ENCODE measurements at places on chromosomes 13 and 19.

- no peak for DNase-seq
Measured at GRCh38 chr13:40801255-40802217, 12.1 kb downstream of the SLC25A15 start.

- no peak for DNase-seq
Measured at GRCh38 chr13:24224232-24224680, 63.7 kb downstream of the SPATA13 start.

GRCh38 chr19:31386806-31387205, 37.6 kb upstream of the TSHZ3 start:
- no peak for DNase-seq

DNA sequence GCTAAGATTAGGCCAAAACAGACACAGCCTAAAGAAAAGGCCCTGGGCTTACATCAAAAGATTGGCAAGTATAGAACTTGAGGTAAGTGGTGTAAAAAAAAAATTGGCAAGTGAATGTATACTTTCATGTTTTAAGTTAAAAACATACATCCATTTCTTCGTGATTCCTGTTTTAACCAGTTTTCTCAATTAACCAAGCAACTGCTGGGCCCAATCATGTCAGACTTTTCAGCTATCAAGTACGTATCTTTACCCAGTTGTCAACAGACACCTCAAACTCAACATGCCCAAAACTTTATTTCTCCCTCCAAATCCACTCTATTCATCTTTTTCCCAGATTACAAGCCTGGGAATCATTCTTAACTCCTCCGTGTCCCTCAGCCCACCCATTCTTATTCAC, 1.0 kb downstream of the PCID2 start:
- DNase-seq: no peak

DNA sequence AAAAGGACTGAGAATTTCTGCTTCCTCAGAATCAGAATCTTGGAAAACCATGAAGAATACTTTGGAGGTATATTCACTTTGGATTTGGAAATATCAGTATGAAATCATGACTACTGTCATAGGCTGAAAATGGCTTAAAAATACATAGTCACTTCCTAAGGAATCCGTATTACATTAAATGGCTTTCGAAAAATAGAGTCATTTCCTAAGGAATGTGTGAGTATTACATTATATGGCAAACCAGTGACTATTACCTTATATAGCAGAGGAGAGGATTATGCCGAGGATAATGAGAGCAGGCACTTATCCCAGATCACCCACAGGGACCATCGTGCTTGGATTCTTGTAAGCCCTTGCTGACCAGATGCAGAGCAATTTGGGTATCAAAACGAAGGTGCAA, 1471.8 kb downstream of the EFNB2 start:
- DNase-seq: no peak

DNA sequence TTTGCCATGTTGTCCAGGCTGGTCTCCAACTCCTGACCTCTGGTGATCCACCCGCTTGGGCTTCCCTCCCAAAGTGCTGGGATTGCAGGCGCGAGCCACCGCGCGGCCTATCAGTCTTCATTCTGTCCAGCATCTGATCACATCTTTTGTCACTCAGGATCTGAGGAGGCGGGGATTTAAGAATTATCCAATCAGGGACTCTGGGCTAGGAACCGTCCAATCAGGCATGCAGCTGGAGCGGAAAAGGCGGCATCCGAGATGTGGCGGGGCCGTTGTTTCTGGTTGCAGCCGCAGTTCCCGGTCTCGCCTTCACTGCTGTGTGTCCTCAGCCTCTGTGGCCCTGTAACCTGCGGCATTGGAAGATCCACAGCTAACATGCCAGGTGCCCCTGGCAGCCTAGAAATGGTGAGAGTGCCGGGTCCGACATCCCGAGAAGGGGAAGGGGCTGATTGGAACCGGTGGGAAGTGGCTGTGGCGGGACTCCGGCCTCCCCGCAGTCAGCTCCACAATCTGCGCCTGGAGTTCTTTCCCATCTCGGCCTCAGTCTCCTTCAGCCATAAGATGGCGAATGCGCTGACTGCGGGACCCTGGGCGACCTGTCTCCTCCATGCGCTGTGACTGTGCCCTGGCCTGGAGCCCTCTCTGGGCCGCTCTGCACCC, at the start of gene ZNF729:
Gene ZNF729, plus strand, starts transcription at position 291 of the 660 bp plus-strand sequence. Its CDS starts 85 bp downstream, at position 376.
- no peak for DNase-seq

- DNase-seq: no peak
Measured at GRCh38 chr13:45166858-45167257, 34.0 kb downstream of the KCTD4 start.

DNA sequence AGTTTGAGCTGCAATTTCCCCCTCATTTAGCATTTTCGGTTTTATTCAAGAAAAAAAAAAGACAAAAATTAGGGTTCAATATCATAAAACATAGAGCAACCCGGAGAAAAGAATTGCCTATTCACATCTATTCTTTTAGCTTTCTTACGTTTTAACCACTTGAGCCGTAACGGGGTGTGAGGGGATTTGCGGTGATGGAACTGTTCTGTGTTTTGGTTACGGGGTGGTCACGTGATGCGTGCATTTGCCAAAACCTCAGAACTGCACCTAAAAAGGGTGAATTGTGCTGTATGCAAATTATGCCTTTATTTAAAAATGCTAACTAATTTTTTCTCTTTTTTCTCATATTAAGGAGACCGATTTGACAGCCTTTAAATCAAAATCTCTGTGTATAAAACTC, 22.1 kb downstream of the CLEC11A start:
- DNase-seq: no peak

DNA sequence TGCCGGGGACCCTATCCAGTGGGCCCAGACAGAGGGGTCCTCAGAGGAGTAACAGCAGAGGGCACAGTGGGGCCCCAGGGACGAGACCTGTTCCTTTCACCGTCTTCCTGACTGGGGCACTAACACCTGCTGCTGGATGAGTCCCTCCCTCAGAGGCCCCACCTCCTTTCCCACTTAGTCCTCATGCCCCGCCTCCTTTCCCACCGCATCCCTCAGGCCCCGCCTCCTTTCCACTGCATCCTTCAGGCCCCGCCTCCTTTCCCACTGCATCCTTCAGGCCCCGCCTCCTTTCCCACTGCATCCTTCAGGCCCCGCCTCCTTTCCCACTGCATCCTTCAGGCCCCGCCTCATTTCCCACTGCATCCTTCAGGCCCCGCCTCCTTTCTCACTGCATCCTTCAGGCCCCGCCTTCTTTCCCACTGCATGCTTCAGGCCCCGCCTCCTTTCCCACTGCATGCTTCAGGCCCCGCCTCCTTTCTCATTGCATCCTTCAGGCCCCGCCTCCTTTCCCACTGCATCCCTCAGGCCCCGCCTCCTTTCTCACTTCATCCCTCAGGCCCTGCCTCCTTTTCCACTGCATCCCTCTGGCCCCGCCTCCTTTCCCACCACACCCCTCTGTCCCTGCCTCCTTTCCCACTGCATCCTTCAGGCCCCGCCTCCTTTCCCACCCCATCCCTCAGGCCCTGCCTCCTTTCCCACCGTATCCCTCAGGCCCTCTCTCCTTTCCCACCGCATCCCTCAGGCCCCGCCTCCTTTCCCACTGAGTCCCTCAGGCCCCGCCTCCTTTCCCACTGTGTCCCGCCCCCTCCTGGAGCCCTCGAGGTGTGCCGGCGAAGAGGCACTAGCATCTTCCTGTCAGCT, 6.7 kb downstream of the SPPL2B start:
- DNase-seq: no peak

DNA sequence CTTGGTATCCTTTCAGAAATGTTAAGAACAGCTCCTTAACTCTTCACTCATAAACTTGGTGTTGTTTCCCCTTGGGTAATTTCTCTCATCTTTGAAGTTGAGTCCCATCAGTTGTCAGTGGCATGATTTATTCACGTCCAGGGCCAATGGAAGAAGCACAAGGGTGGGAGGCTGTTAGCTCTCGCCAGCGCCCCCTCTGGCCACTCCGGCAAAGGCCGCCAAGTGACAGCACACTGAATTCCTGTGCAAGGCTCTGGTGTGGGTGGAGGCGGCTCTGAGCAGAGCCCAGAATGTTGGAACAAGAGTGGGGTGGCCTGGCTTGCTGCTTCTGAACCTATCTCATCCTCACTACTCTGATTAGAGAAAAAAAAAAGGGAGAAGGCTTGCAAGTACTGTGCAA, 13.1 kb upstream of the MEDAG start:
- no peak for DNase-seq

- DNase-seq: no peak
Measured at GRCh38 chr19:55672418-55672817, 2.6 kb upstream of the EPN1 start.

DNA sequence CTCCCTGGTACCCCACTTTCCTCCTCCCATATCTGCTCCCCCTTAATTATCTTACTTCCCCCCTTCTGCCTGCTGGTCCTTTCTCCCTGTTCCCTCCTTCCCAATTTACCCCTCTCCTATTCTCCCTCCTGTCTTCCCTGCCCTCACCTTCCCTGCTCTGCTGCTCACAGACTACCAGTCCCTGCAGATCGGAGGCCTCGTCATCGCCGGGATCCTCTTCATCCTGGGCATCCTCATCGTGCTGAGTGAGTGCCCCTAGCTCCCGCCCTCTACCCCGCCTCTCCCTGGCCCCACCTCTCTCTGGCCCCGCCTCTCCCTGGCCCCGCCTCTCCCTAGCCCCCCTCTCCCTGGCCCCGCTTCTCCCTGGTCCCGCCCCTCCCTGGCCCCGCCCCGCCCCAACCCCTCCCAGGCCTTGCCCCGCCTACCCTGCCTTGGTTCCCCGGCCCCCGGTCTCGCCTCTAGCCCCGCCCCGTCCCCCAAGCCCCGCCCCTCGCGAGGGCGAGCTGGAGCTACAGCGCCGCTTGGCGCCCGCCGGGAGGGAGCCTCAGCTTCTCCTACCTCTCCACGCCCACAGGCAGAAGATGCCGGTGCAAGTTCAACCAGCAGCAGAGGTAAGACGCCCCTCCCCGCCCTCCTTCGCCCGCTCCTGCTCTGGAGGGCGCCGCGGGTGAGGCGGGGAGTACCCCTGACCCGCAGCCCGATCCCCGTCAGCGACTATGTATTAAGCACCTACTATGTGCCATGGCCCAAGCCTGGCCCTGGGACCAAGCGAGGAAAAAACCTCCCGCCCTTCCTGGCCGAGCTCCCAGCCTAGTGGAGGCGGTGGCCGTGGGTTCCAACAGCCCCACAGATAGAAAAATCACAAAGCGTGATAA, 1.9 kb upstream of the FXYD7 start:
- DNase-seq: peak; percentile 97

GRCh38 chr19:1028062-1028926, 1.9 kb downstream of the CNN2 start:
- peak; percentile 64 for DNase-seq

DNA sequence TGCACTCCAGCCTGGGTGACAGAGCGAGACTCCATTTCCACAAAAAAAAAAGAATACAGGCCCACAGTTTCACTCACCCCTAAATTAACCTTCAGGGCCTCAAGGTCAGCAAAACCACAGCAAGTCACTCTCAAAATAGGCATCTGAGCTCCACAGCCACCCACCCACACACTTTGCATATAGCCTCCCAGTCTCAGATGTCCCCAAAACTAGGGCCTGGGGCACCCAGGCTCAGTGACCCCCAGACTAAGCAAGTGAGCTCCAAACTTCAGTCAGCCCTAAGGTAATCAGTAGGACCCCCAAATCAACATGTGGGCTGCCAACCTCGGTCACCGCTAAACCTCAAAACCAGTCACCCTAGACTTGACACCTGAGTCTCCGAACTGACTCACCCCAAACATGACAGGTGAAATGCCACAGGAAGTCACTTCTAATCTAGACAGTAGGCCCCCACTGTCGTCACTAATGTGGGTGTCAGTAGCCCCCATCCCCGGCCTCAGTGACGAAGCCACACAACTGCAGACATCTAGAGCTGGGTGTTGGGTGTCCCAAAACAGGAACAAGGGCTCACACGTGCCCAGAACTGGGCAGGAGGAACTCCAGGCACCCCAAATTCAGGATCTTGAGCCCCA, 13.9 kb downstream of the RABAC1 start:
- peak; percentile 86 for DNase-seq

DNA sequence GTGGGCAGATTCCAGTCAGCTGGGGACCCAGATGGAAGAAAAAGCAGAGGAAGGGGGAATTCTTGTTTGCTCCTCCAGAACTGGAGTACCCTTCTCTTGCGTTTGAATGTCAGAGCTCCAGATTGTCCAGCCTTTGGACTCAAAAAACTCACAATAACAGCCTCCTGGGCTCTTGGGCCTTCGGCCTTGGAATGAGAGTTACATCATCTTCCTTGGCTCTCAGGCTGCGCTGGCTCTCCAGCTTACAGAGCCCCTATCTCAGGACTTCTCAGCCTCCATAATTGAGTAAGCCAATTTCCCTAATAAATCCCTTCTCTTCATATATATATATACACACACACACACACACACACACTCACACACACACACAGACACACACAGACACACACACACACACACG, 1215.7 kb upstream of the SLC10A2 start:
- DNase-seq: no peak

- no peak for DNase-seq
Measured at GRCh38 chr19:39974377-39975155, 3.6 kb downstream of the PSMC4 start.

GRCh38 chr19:12952488-12953137, 4.4 kb downstream of the GADD45GIP1 start:
- no peak for DNase-seq

- DNase-seq: peak; percentile 28
Measured at GRCh38 chr19:51094696-51095279, 12.1 kb upstream of the KLK14 start.

- DNase-seq: no peak
Measured at GRCh38 chr13:73932091-73932490, 202.1 kb downstream of the KLF12 start.

- no peak for DNase-seq
Measured at GRCh38 chr19:39934584-39935363, at the start of gene FCGBP. Gene FCGBP (minus strand): TSS chr19:39934634.

DNA sequence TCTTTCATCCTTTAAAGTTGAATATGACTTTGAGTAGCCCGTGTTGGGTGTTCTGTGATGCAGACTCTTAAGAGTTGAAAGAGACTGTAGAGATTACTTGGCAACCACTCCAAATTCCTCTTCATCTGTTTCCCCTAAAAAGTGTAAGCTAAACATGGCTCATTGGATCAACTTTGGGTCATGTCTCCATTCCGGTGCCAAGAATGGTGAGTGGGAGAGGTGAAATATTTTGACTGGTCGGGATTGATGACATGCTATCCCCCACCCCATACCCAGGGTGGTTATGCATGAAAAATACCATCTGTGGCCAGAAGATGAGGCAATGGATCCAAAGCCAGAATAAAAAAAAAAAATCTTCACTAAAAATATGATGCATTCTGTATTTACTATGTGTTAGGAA, 281.3 kb upstream of the SOX21 start:
- no peak for DNase-seq

GRCh38 chr13:74204602-74205312, 70.6 kb upstream of the KLF12 start:
- DNase-seq: no peak

- DNase-seq: no peak
Measured at GRCh38 chr19:39335168-39335548, 685 bp downstream of the GMFG start.

DNA sequence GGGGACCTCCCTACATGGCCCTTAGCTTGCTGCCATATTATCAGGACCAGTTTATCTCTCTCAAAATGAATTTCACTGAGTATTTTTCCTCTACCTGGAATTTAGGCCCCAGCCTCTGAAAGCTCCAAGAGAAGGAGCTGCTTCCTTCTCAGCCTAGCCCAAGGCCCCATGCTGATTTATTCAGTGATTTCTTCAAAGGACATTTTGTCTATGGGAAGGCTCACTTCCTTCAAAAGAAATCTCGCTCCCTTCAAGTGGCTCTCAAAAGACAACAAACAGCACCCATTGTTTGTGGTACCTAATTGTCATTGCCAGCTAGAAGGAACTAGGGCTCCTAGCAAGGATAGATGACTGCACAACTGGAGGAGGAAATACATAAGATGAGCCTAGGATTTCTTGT, 172.4 kb downstream of the SLC7A1 start:
- DNase-seq: no peak

GRCh38 chr19:48190288-48190884, 19.9 kb downstream of the ZSWIM9 start:
- DNase-seq: peak; percentile 61
